ENCODE measurements at places on chromosomes 3 and 15.

GRCh38 chr15:92665100-92665555 lies 9.6 kb upstream of the FAM174B start:
- no peak for DNase-seq

DNA sequence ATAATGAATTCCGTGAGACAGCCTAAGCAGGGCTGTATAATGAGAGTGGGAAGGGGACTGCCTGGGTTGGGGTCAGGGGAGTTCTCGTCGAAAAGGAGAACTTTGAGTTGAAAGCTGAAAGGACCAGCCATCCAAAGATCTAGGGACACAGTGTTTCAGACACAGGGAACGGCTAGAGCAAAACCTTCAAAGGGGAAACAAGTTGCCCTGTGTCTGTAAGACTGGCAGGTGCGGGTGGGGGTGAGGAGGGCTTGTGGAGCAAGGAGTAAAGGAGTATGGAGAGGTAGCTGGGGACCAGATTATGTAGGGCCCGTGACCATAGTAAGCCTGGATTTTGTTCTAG lies 1.3 kb upstream of the SRP14 start:
- no peak for DNase-seq

GRCh38 chr3:191076903-191077552 lies 122.0 kb upstream of the OSTN start:
- no peak for DNase-seq

DNA sequence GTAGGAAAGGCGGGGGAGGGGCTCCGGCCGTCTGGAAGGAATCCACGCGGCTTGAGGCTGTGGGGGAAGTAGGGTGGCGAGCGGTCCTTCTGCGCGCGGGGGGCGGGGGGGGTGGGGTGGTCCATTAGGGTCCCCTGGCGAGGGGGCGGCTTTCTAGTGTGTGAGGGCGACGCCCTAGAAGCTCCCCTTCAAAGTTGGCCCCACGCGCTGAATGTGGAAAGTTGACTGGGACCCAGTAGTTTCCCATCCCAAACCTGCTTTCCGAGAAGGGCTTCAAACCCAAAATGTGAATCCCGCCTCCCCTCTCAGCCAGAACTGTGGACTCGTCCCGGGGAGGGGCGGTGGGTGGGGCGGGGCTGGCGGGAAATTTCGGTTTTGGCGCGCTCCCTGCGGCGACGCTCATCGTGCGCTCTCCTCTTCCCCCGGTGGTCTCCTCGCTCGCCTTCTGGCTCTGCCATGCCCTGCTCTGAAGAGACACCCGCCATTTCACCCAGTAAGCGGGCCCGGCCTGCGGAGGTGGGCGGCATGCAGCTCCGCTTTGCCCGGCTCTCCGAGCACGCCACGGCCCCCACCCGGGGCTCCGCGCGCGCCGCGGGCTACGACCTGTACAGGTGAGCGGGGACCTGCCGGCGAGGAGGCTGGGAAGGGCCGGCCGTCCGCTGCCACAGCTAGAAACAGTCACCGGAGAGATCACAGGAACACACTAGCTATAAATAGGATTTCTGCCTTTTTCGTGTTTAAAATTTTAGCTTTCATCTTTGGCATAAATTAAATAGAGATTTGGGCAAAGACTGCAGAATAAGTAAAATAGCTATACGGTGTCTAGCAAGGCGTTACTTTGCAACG lies 790 bp downstream of the DUT start:
- peak; percentile 74 for DNase-seq

DNA sequence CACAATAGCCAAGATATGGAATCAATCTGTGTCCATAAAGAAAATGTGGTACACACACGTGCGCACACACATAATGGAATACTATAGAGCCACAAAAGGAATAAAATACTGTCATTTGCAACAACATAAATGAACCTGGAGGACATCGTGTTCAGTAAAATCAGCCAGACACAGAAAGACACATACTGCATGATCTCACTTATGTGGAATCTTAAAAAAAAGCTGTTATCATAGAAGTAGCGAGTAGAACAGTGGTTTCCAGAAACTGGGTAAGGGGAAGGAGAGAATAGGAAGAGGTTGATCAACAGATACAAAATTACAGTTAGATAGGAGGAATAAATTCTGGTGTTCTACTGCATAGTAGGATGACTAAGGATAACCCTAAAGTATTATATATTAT lies 11.1 kb downstream of the ATOSA start:
- DNase-seq: no peak

DNA sequence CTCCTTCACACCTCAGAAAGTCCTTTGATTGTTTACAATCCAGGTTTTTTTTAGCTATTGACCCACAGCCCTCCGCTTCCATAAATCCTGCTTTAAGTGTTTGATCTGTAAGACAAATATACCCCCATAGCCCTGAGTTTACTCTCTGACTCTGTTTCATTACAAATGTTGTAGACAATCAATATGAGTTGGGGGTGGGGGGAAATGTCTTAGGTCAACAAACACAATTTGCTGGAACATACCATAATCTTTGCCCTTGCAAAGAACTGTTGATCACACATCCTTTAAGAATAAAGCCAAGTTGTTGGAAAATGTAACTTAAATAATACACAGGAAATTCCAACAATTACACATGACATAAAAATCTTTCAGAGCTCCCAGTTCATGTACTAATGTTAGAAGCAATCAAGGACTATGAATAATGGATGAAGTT lies 301.8 kb upstream of the SEMA6D start:
- no peak for DNase-seq

DNA sequence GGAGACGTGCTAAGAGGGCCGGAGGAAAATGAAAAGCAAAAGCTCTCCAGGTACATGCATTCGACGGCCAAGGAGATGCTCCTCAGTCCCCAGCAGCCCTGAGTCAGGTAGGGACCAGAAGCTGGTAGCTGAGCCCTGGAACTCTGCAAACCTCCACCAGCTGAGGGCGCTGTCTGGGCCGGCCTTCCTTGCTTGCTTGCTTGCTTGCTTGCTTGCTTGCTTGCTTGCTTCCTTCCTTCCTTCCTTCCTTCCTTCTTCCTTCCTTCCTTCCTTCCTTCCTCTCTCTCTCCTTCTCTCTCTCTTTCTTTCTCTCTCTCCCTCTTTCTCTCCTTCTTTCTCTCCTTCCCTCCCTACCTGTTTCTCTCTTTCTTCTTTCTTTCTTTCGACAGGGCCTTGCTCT lies 94.6 kb upstream of the RASGRF1 start:
- peak; percentile 13 for DNase-seq

GRCh38 chr3:195012100-195012499 lies 258.9 kb downstream of the XXYLT1 start:
- DNase-seq: no peak

- no peak for DNase-seq
These were observed 69.2 kb upstream of the GOLGA8B start for GRCh38 chr15:34652726-34653033.

- DNase-seq: no peak
These were observed 61.0 kb downstream of the C3orf80 start for GRCh38 chr3:160286231-160286630.

GRCh38 chr3:8170971-8171508 lies 330.6 kb upstream of the LMCD1 start:
- no peak for DNase-seq

GRCh38 chr15:33656168-33656567 lies 312.1 kb upstream of the CHRM5 start:
- no peak for DNase-seq

GRCh38 chr3:155492841-155493240 lies 199.4 kb upstream of the STRIT1 start:
- DNase-seq: no peak

DNA sequence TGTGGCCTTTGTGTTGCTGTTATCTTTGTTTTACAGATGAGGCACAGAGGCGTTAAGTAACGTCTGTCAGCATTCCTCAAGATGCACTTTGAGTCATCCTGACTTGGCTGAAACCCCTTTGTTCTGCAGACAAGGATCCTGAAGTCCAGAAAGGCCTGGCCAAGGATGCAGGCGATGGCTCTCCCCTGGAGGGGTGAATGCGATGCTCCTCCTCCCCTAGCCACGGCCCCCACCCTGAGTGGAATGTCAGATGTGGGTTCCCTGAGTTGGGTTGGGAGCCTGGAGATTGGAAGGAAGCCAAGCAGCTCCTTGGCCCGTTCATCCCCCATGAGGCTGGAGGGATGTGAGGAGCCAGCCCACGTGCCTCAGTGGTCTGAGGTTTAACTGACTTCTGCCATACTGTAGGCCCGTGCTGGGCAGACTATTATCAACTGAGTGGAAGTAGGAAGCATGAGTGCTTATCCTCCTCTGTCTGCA lies 43.3 kb downstream of the POMGNT2 start:
- DNase-seq: no peak

DNA sequence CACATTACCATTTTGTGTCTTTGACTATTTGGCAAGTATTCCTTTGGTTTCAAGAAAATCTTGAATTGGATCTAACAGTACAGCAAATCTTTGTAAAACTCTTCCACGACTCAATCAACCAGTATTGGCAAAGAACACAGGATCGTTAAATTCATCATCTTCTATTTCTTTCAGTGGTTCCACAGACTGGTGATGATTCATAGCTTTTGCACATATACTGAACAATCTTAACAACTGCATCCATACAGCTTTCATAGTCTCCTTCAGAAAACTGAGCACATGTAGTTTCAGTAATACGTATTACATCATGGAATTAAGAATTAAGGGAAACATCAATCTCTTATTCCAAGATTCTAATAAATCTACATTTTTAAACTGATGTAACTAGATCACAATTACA lies 91.6 kb upstream of the LIPC start:
- no peak for DNase-seq

DNA sequence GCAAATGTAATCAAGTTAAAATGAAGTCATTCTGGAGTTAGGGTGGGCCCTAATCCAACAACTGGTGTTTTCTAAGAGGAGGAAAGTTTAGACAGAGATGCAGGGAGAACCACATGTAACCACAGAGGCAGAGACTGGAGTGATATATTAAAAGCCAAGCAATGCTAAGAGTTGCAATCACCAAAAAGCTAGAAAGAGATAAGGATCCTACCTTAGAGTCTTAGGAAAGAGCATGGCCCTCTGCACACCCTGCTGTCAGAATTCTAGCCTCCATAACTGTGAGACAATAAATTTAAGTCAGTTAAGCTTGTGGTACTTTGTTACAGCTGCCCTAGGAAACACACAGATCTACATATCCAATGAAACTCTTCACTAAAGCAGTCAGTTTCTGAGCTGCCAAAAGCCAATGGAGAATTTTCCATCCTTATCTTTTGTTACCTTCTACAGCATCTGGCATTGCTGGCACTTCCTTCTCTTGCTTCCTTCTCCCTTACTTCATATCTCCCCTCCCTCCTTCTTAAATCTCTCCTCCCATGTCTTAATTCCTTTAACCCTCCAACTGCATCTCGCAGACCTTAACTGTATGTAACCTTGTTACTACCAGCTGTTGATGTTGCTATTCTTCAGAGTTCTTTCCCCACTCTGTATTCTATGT lies 11.2 kb downstream of the DCBLD2 start:
- no peak for DNase-seq

GRCh38 chr3:191051037-191051436 lies 148.0 kb upstream of the OSTN start:
- DNase-seq: no peak

GRCh38 chr3:125644036-125645005 lies 49.0 kb upstream of the OSBPL11 start:
- no peak for DNase-seq

- DNase-seq: no peak
These were observed 11.4 kb downstream of the TOP2B start for GRCh38 chr3:25653322-25653721.

DNA sequence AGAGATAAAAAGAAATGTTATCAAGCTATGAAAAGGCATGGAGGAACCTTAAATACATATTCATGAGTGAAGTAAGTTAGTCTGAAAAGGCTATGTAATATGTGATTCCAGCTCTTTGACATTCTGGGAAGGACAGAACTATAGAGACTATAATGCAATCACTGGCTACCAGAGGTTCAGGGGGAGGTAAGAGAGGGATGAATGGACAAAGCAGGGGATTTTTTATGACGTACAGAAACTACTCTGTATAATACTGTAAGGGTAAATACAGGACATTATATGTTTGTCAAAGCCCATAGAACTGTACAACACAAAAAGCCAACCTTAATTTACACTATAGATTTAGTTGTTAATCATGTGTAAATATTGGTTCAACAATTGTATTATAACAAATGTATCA lies 46.1 kb downstream of the MCTP2 start:
- DNase-seq: no peak

- DNase-seq: no peak
These were observed 196.7 kb upstream of the P2RY1 start for GRCh38 chr3:152638214-152638613.

- DNase-seq: no peak
These were observed 40.2 kb upstream of the ZBTB20 start for GRCh38 chr3:115187149-115187757.

DNA sequence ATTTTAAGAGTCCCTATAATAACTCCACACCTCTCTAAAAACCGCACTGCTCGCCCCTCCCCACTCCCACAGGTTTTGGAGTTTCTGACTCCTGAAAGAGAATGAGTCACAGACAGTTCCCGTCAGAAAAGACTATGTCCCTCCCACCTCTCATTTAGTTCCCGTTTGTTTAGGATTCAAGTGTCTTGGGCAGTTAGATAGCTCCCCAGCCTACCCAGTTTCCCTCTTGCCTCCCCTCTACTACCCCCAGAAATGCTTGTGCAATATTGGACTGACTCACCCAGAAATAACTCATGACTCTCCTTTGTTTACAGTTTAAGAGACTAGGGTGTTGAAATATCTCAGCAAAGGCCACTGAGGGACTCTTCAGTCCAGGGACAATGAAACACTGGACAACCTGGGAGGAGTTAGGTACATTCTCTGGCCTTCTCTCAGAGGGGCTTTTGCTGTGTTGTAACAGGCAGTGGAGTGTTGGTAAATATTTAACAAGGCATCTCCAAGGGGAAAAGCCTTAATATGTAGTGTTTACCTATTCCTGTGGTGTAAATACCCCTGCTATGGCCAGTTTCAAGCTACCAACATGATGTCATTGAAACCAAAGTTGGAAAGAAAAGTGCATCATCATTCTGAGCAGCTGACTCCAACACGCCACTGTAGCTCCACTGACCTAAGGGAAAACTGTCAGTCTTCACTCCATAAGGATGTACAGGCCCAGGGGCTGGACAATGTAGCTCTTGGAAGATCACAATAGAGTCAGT lies 96.1 kb upstream of the CHD2 start:
- peak; percentile 68 for DNase-seq

GRCh38 chr3:147348976-147349375 lies 57.4 kb downstream of the ZIC4 start:
- DNase-seq: no peak

- DNase-seq: peak; percentile 1
These were observed 74.3 kb downstream of the SIDT1 start for GRCh38 chr3:113606539-113607218.

GRCh38 chr3:30819067-30819798 lies 75.2 kb downstream of the GADL1 start:
- no peak for DNase-seq

DNA sequence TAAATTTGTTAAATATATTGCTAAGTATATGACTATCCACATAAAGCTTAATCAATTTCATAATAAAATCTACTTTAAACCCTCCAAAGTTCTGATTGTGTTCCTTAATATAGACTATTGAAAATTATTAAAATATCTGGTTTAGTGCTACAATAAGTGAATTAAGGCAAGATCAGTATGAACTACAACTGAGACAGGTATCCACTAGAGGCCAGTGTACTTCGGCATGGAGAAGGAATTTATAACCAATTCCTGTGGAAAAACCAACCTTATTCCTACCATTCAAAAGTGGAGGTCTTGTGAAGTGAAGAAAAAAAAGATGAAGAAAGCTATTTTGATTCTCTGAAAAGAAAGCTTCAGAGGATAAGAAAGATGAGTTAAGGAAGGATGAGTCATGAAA lies 237.7 kb downstream of the SUCLG2 start:
- no peak for DNase-seq
